HFFc6 (cell line): ENCODE measurements at places on chromosomes 1 and 21. TPM values are rescaled to one million over a fixed set of nuclear protein-coding genes. Genes with fewer than 3 reads are reported as not detected.
A peak's percentile ranks its signal among the peaks of the same experiment; 100 is the strongest.

DNA sequence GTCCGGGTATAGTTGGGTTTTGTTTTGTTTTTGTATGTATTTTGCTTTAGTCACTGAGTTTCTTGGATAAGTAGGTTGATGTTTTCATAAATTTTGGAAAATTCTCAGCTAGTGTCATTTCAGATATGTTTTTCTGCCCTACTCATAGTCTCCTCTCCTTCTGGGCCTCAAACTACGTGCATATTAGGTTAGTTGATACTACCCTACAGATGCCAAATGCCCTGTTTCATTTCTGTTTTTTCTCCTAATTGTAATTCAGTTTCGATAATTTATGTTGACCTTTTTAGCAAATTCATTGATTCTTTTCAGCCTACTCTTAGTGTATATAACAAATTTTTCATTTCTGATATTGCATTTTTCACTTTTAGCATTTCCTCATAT is 268.6 kb upstream of the RGS18 start:
- no peak for DNase-seq
- no peaks in the 10 kb centered on the region for H3K36me3 ChIP-seq
- no peaks in the 10 kb centered on the region for H3K4me1 ChIP-seq
- H3K4me3 ChIP-seq, result no peak overlapping the region
- no peak overlapping the region for H3K27ac ChIP-seq

The GDAP2 gene
- total RNA-seq, result 22.2 to 26.6 TPM (median 24.2 TPM) in 3 replicates

DNA sequence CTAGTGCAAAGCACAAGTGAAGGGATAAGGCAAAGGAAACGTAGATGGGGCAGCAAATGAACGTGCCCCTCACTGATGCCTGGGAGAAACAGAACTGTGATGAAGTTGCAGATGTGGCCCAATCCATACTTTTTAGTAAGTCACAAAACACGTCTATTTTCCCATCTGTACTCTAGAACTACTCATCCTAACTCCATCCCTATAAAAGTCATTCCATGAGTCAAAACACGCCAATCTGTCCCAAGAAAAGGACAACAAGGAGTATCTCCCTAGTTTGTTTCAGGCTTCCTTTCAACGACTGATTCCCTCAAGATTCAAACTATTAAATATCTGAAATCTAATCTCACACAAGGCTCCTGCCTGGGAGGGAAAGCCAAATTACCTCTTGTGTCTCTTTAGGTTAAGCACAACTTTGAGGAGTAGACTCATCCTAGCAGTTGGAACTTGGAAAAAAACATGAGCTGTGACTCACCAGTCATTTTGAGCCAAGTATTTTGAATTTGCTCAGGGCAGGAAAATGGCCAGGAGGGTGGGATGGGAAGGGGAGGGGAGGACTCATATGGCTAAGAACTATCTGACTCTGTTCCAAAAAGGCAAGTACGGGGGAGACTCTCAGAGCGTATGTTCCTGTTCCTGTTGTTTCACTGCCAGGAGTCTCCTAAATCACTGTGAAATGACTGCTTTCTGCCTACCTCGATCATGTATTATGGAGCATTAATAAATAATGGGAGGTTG is 214.5 kb upstream of the CAMK1G start:
- no peaks in the 10 kb centered on the region; the same call in none of the 2 replicates for H3K27me3 ChIP-seq
- peak overlapping the region; percentile 64 for H3K4me3 ChIP-seq
- DNase-seq, result peak; percentile 86
- H3K4me1 ChIP-seq, result peaks cover 93% of the 10 kb centered on the region
- no peaks in the 10 kb centered on the region for H3K36me3 ChIP-seq

The ABCB10 gene
- 18.3 to 20.4 TPM (median 20.2 TPM) in 3 replicates for total RNA-seq

DNA sequence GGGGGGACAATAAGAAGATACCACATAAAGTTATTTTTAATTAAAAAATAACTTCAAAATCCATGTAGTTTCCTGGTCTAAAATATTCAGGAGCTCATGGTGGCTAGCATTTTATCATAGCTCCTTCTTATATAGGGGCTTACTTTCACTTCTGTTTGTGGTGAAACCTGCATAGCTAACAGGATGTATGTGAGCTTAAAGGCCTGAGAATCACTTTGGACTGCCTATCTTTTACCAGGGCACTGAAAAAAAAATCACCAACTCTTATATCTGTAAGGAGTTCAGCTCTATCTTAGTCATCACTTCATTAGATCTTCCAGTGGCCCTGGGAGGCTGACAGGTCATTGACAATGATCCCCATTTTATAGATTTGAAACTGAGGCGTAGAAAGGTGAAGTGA is 21.3 kb downstream of the UROD start:
- 0 out of 2 replicates have a peak, but pooled peaks cover 5% of the 10 kb centered on the region for H3K4me1 ChIP-seq
- H3K4me3 ChIP-seq, result no peak overlapping the region
- no peak for DNase-seq
- H3K27ac ChIP-seq, result no peak overlapping the region

- H3K4me3 ChIP-seq, result no peak overlapping the region
- peaks cover 28% of the 10 kb centered on the region for H3K4me1 ChIP-seq
- no peaks in the 10 kb centered on the region for H3K36me3 ChIP-seq
- H3K27me3 ChIP-seq, result peaks cover 8% of the 10 kb centered on the region
Observed at GRCh38 chr21:39106881-39107462, 76.3 kb downstream of the PSMG1 start.

- H3K27ac ChIP-seq, result no peak overlapping the region
- H3K4me3 ChIP-seq, result no peak overlapping the region
- H3K27me3 ChIP-seq, result no peaks in the 10 kb centered on the region
- peaks cover 6% of the 10 kb centered on the region; the same call in 1 of the 2 replicates for H3K4me1 ChIP-seq
Observed at GRCh38 chr1:180934563-180934962, 21.9 kb downstream of the KIAA1614 start.

DNA sequence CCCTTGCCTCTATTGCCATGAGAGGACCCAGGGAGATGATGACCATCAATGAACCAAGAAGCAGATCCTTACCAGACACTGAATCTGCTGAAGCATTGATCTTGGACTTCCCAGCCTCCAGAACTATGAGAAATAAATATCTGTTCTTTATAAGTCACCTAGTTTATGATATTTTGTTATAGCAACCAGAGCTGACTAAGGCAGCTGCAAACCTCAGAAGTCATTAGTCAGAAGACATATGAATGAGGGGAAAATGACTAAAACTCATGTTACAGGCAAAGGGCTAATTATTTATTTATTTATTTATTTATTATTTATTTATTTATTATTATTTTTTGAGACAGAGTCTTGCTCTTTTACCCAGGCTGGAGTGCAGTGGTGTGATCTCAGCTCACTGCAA is 321.1 kb downstream of the TGFB2 start:
- H3K27me3 ChIP-seq, result peaks cover 1% of the 10 kb centered on the region
- H3K36me3 ChIP-seq, result no peaks in the 10 kb centered on the region
- DNase-seq, result no peak
- peaks cover 30% of the 10 kb centered on the region for H3K4me1 ChIP-seq

The LAX1 gene
- not detected in 3 replicates for total RNA-seq

DNA sequence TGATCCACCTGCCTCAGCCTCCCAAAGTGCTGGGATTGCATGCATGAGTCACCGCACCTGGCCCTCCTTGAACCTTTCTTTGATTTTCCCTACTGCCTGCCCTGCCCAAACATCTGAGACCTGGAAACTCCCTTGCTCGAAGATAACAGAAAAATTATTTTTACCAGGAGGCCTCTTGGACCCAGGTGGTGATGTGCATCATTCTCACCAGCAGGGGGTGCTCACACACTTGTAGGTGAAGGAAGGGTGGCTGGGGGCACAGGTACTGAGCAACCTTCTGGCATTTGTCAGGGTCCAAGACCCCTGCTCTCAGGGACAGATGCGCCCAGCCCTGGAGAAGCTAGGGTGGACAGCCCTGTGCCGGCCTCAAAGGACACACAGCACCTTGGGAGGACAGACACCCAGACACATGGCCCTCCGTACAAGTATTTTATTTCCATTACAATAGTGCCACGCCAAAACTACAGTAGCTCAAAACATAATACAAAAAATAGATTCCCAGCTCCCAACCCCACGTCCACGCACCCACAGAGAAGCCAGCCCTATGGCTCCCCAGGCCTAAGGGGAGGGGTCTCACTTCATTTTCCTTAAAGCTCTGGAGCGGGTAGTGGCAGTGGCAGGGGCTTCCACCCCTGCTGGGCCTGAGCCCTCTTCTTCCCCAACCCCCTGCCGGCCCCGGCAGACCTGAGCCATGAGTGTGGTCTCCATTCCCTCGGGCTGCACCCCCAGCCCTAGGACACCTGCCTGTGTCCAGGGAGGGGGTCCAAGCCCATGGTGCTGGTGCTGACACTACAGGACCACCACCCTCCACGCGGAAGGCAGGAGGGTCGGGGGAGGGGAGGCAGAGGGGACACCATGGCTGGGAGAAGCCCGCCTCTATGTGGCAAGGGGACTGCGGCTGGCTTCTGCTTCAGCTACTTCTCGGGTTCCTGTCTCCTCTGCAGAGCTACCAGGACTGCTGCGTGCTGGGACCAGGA is 40.4 kb upstream of the EIF4G3 start:
- H3K4me3 ChIP-seq, result no peak overlapping the region
- H3K4me1 ChIP-seq, result peaks cover 10% of the 10 kb centered on the region
- peaks cover 4% of the 10 kb centered on the region for H3K36me3 ChIP-seq
- no peaks in the 10 kb centered on the region for H3K27me3 ChIP-seq
- no peak overlapping the region; the same call in 1 of the 2 replicates for H3K27ac ChIP-seq

GRCh38 chr1:14262637-14263036 is 335.8 kb upstream of the KAZN start:
- H3K27ac ChIP-seq, result no peak overlapping the region
- no peaks in the 10 kb centered on the region for H3K4me1 ChIP-seq
- no peak overlapping the region for H3K4me3 ChIP-seq
- peaks cover 5% of the 10 kb centered on the region; the same call in 1 of the 2 replicates for H3K36me3 ChIP-seq
- H3K27me3 ChIP-seq, result no peaks in the 10 kb centered on the region
- no peak for DNase-seq
